ENCODE measurements at places on chromosomes 1 and 21.

- no peak for DNase-seq
Observed at GRCh38 chr1:20716232-20716631, 1.6 kb downstream of the KIF17 start.

- no peak for DNase-seq
Observed at GRCh38 chr1:55120538-55120937, 81.2 kb downstream of the PCSK9 start.

DNA sequence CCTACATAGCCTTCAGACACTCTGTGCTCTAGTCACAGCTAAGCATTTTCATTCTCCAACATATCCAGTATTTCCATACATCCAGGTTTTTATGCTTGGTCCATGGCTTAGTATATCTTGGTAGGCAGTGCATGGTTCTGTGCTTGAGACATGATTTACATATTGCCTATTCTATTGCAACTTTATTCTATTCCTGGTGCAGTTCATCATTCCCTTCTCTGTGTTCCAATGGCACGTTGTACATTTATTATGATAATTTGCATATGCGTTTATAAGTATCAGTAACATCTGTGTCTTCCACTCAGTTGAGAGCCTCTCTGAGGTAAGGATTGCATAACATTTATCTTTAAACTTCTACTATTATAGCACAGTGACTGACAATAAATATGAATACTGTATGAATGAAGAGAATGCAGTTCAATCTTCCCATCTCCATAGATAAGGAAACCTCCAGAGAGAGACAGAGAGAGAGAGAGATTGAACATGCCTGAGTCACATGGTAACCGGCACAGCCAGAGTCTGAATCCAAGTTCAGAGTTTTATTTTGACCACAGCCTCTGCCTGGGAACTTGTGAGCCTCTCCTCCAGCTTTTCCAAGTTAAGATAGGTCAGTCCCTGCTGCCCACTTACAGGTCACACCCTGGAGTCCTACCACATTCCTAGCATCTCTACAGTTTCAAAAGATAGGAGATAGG lies 41.5 kb downstream of the PLPPR5 start:
- no peak for DNase-seq

GRCh38 chr1:104125266-104125665 lies 375.6 kb downstream of the AMY1C start:
- no peak for DNase-seq

DNA sequence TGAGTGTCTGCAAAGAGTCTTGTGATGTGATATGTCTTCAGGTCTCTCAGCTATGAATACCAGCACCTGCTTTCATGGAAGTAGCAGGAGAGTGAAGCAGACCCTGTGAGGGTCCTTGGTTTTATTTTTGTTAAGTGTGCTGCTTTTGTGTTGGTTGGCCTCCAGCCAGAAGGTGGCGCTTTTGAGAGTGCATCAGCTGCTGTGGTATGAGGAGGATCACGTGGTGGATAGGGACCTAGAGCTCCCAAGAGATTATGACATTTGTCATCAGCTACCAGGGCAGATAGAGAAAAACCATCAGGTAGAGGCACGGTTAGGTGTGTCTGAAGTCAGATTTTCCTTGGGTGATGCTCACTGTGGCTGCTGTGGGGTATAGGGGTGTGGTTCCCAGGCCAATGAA lies 1232.1 kb downstream of the MRPL39 start:
- DNase-seq = no peak

All from iPS DF 6.9 (cell line).